ENCODE measurements at places on chromosomes 6 and 20.

- H3K27me3 ChIP-seq: no peaks in the 10 kb centered on the region
- no peak overlapping the region for H3K4me3 ChIP-seq
- DNase-seq: no peak
- peaks cover 20% of the 10 kb centered on the region for H3K4me1 ChIP-seq
- peak overlapping the region; percentile 1 for H3K27ac ChIP-seq
Observed at GRCh38 chr6:13674533-13675190, 37.0 kb downstream of the RANBP9 start.

GRCh38 chr20:10495173-10495572, 60.1 kb downstream of the SLX4IP start:
- peaks cover 13% of the 10 kb centered on the region for H3K4me1 ChIP-seq
- H3K27me3 ChIP-seq: no peaks in the 10 kb centered on the region
- no peak for DNase-seq
- no peak overlapping the region for H3K27ac ChIP-seq

DNA sequence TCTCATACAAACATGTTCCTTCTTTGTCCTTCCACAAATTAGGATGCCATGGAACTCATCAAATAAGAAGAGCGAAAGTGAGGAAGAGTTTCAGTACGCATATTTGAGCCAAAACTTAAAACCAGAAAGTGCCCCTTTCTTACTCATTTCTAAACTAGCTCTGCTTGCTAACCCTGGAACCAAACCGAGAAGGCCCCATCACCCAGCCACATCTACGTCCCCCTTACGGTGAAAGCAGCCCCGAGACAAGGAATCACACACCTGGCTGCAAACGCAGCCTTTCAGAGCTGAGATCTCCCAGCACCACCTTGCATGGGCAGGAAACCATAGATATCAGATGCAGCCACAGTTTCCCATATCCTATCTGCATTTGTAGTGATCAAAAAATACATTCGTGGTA, 28.5 kb downstream of the TRERF1 start:
- H3K4me3 ChIP-seq: no peak overlapping the region
- H3K36me3 ChIP-seq: no peaks in the 10 kb centered on the region
- DNase-seq: no peak
- H3K27me3 ChIP-seq: no peaks in the 10 kb centered on the region
- peak overlapping the region; percentile 4 for H3K27ac ChIP-seq

- H3K36me3 ChIP-seq: no peaks in the 10 kb centered on the region
- no peak overlapping the region for H3K4me3 ChIP-seq
- H3K4me1 ChIP-seq: no peaks in the 10 kb centered on the region
Observed at GRCh38 chr6:118639054-118639964, 12.1 kb downstream of the CEP85L start.

DNA sequence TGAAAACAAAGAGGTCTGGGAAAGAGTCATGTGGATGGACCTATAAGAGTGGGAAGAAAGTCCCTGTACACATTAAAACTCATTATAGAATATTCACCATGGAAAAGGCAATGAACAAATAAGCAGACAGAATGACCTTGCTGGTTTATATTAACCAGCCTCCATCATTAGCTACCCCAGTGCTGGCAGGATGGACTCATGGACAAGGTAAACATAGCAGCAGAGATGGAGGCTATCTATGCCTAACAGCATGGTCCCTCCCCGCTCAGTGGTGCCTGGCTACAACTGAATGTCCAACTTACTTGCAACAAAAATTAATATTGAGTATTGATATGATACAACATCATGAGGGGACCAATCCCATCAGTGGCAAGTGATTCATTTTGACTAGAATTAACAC, 4.5 kb upstream of the ZKSCAN3 start:
- no peak overlapping the region for H3K4me3 ChIP-seq
- peaks cover 6% of the 10 kb centered on the region for H3K27me3 ChIP-seq
- no peak for DNase-seq
- H3K4me1 ChIP-seq: peaks cover 1% of the 10 kb centered on the region
- no peak overlapping the region for H3K27ac ChIP-seq

DNA sequence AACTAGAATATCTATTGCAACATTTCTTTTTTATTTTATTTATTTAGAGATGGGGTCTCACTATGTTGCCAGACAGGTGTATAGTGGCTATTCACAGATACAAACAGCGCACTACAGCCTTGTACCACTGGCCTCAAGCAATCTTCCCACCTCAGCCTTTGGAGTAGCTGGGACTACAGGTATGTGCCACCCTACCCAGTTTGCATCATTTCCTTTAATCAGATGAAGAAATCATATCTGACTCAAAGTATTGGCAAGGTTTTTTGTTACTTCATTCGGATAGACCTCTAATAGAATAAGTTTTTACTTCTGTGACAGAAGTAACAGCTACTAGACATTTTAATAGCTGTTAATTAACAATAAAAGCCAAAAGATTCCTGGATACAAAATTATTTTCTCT, 153.9 kb downstream of the CDK19 start:
- H3K36me3 ChIP-seq: peaks cover 5% of the 10 kb centered on the region
- H3K4me1 ChIP-seq: peaks cover 14% of the 10 kb centered on the region
- H3K27me3 ChIP-seq: no peaks in the 10 kb centered on the region
- no peak overlapping the region for H3K4me3 ChIP-seq
- DNase-seq: no peak
- H3K27ac ChIP-seq: no peak overlapping the region

DNA sequence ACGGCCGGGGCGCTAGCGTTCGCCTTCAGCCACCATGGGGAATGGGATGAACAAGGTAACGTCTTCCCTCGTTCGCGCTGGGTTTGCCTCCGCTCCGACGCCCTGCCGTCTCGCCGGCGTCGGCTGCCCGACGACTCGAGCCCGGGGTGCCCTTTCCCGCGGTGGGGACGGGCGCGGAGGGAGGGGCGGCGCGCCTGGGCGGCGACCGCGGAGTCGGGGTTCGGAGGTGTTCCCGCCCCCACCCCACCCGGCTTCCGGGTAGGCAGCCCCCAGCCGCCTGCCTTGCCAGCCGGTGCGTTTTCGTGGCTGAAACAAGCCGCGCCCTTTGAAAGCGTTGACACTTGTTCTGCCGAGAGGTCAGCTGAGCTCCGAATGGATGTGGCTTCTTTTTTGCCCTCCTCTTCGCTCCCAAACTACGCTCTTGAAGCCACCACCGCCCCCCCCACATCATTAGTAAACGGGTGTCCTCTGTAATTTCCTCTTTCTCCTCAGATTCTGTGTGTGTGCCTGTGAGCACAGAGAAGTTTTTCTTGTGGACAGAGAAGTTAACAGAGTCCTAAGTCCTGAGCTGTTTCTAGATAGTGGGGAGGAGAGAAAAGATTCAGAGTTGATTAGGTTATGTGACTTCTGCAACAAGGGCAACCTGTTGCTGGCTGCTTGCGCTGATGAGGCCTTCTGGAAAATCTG, 362 bp downstream of the DUSP22 start:
- DNase-seq: peak; percentile 45
- H3K4me3 ChIP-seq: peak overlapping the region; percentile 94
- no peaks in the 10 kb centered on the region for H3K36me3 ChIP-seq
- H3K27me3 ChIP-seq: peaks cover 7% of the 10 kb centered on the region
- peak overlapping the region; percentile 97 for H3K27ac ChIP-seq

GRCh38 chr20:53926428-53927028, 143.9 kb downstream of the BCAS1 start:
- peaks cover 7% of the 10 kb centered on the region for H3K27me3 ChIP-seq
- DNase-seq: no peak
- no peak overlapping the region for H3K4me3 ChIP-seq
- peaks cover 11% of the 10 kb centered on the region for H3K4me1 ChIP-seq
- no peaks in the 10 kb centered on the region for H3K36me3 ChIP-seq

- peaks cover 5% of the 10 kb centered on the region for H3K4me1 ChIP-seq
- H3K27ac ChIP-seq: peak overlapping the region; percentile 98
- H3K4me3 ChIP-seq: peak overlapping the region; percentile 95
- no peak for DNase-seq
- H3K36me3 ChIP-seq: no peaks in the 10 kb centered on the region
Observed at GRCh38 chr20:43658069-43658722, 8.7 kb upstream of the MYBL2 start.

- H3K27ac ChIP-seq: no peak overlapping the region
- no peak overlapping the region for H3K4me3 ChIP-seq
- no peaks in the 10 kb centered on the region for H3K4me1 ChIP-seq
- peaks cover 13% of the 10 kb centered on the region for H3K36me3 ChIP-seq
- no peaks in the 10 kb centered on the region for H3K27me3 ChIP-seq
Observed at GRCh38 chr20:63597651-63598478, 23.8 kb upstream of the HELZ2 start.

GRCh38 chr20:48831718-48832404, 4.1 kb upstream of the PREX1 start:
- H3K36me3 ChIP-seq: no peaks in the 10 kb centered on the region
- no peak for DNase-seq
- H3K27me3 ChIP-seq: peaks cover 50% of the 10 kb centered on the region
- no peak overlapping the region for H3K27ac ChIP-seq

DNA sequence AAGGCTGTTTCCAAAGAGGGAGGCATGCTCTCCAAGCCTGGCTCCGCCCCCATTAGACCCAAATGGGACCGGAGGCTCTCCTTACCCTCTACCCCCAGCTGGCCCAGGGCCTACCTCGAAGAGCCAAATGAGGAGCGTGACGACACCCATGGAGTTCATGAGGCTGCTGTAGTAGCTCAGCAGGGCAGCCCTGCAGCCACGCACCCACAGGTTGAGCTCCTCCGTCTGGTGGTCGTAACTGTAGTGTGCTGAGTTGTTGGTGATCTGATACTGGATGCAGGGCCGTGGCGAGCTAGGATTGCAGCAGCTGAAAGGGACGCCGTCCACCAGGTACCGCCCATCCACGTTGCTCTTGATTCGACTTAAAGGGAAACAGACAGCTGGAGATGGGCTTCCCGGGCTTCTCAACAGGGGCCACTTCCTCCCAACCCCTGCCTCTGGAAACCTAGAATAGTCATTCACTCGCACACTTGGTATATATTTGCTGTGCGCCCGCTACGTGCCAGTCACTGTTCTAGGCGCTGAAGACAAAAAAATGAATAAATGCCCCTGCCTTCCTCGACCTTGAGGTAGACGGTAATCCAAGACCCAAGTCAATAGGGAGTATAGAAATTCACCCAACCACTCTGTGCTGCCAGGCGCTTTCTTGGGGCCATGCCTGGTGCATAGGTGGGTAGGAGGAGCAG, 18.0 kb downstream of the PRPH2 start:
- H3K4me1 ChIP-seq: peaks cover 1% of the 10 kb centered on the region
- H3K4me3 ChIP-seq: no peak overlapping the region
- no peak for DNase-seq
- no peaks in the 10 kb centered on the region for H3K36me3 ChIP-seq
- H3K27me3 ChIP-seq: no peaks in the 10 kb centered on the region

- no peaks in the 10 kb centered on the region for H3K27me3 ChIP-seq
- no peak overlapping the region for H3K4me3 ChIP-seq
- no peaks in the 10 kb centered on the region for H3K4me1 ChIP-seq
Observed at GRCh38 chr6:19327661-19328060, 509.5 kb upstream of the ID4 start.

- H3K4me1 ChIP-seq: no peaks in the 10 kb centered on the region
- no peaks in the 10 kb centered on the region for H3K27me3 ChIP-seq
- no peak for DNase-seq
- H3K36me3 ChIP-seq: no peaks in the 10 kb centered on the region
- H3K27ac ChIP-seq: no peak overlapping the region
- H3K4me3 ChIP-seq: no peak overlapping the region
Observed at GRCh38 chr6:140782941-140783340, 1349.8 kb upstream of the GJE1 start.

DNA sequence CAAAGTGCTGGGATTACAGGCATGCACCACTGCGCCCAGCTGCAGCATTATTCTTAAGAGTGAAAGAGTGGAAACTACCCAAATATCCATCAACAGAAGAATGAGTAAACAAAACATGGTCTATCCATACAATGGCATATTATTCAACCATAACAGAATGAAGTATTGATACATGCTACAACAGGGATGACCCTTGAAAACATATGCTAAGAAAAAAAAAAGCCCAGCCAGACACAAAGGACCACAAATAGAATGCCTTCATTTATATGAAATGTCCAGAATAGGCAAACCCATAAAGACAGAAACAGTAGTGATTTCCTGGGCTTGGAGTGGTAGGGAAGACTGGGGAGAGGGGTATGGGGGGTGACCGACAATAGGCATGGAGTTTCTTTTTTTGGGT, 7.1 kb downstream of the TUBB2B start:
- H3K36me3 ChIP-seq: peaks cover 10% of the 10 kb centered on the region
- H3K27ac ChIP-seq: no peak overlapping the region
- no peak overlapping the region for H3K4me3 ChIP-seq
- no peak for DNase-seq
- peaks cover 7% of the 10 kb centered on the region for H3K27me3 ChIP-seq

DNA sequence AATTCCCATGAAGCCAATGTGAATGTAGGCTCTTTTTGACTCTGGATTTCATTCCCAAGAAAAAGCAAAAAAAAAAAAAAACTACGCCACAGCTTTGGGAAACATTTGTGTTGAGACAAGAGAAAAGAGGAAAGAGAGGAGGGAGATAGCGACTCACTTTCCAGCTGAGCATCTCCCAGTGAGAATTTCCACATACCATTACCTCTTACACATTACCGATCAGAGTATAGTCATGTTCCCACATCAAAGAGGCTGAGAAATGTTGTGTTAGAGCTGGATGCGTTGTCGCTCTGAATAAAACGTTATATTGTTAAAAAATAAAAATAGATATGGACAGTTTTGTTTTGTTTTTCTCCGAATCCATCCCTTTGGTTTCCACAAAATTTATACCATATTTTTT, 1019.3 kb upstream of the ADGRB3 start:
- no peaks in the 10 kb centered on the region for H3K4me1 ChIP-seq
- no peak overlapping the region for H3K4me3 ChIP-seq
- H3K27ac ChIP-seq: no peak overlapping the region
- DNase-seq: no peak
- H3K27me3 ChIP-seq: no peaks in the 10 kb centered on the region
- no peaks in the 10 kb centered on the region for H3K36me3 ChIP-seq

GRCh38 chr6:37804586-37804985, 14.9 kb upstream of the ZFAND3 start:
- H3K4me3 ChIP-seq: no peak overlapping the region
- no peak overlapping the region for H3K27ac ChIP-seq
- DNase-seq: no peak
- peaks cover 7% of the 10 kb centered on the region for H3K4me1 ChIP-seq
- H3K27me3 ChIP-seq: peaks cover 19% of the 10 kb centered on the region

DNA sequence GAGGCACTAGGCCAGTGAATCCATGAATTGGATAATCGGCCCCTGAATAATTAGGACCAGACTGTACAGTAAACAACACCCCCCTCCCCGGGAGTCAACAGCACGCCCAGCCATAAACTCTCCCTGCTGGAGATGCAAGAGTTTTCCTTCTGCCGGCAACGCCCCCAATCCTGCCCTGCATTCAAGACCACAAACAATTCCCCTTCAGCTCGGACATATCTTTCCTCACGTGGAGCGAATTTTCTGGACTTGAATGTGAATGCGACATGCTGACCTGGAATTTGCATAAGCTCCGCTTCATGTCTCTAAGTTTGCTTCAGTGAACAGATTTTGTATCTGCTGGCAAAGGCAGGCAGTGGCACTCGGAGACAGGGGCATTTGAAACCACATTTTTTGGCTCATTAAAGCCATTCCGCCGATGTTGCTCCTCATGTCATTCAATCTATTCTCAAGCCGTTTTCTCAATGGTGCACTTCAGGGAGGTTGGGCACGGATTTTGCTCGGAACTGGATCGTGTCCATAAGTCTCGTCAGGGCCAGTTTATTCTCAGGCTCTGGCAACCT, 38.0 kb upstream of the GMPR start:
- peaks cover 3% of the 10 kb centered on the region for H3K27me3 ChIP-seq
- peaks cover 1% of the 10 kb centered on the region for H3K36me3 ChIP-seq
- DNase-seq: no peak
- H3K4me3 ChIP-seq: no peak overlapping the region
